NCI-H187 treated with DMSO at 0.1 percent for 48 hours (cell line): ENCODE measurements at places on chromosomes 5 and 9.
A peak's percentile ranks its signal among the peaks of the same experiment; 100 is the strongest.

DNA sequence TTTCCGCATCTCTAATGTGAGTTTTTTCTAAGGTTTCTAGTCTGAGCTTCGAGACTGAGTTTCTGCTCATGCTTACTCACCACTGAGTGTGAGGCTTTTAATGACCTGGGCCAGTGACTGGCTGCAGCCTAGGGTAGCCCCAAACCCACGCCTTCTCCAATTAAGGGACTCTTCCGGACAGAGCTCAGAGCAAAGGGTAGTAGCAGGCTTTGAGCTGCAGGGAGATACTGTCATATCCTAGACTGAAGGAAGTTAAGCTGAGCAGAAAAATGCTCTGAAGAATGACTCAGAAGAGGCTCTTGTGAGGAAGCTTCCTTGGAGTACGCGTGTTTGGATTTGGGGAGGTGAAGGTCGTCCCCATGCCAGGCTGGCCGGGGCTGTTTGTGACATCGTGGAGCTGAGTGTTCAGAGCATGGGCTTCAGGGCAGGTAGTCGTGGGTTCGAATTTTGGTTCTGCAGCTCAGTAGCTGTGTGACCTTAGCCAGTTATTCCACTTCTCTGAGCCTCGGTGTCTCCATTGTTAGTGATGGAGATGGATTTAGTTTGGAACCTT lies 3.5 kb downstream of the USP20 start:
- no peak for DNase-seq

DNA sequence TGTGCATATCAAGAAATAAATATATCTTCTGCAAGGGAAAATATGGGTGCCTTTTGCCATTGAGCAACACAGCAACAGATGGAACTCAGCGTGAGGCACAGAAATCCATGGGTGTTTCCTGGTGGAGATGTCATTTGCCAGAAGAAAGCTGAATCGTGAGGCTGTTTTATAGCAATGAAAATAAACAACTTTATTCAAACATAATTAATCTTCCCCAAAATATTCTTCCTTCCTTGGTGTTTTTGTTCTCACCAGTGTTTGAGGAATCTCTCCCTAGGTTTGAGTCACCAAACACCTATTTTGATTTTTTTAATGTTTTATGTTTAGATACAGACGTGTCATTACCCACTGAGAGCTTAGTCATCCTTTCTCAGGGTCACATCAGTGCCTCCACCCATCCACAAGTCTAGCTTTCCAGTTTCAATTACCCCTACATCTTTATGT lies 65.8 kb upstream of the PAPPA start:
- no peak for DNase-seq

DNA sequence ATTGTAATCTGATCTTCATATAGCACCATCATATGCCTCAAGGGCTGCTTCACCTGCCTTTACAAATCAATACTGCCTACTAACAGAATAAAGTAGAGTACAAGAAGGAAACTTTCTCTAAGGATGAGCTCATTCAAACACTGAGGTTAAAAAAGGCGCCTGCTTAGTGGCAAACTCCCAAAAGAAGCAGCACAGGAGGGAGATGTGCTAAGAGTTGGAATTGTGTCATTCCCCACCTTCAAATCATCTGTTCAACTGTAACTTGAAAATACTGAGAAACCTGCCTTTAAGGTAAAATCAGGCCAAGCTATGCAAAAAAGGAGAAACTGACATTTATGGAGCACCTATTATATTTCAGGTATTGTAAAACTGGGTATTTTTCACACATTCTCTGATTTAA lies 560.6 kb downstream of the PTPRD start:
- no peak for DNase-seq

- DNase-seq, result no peak
These were observed 421.7 kb downstream of the IRX2 start for GRCh38 chr5:2329741-2330140.

DNA sequence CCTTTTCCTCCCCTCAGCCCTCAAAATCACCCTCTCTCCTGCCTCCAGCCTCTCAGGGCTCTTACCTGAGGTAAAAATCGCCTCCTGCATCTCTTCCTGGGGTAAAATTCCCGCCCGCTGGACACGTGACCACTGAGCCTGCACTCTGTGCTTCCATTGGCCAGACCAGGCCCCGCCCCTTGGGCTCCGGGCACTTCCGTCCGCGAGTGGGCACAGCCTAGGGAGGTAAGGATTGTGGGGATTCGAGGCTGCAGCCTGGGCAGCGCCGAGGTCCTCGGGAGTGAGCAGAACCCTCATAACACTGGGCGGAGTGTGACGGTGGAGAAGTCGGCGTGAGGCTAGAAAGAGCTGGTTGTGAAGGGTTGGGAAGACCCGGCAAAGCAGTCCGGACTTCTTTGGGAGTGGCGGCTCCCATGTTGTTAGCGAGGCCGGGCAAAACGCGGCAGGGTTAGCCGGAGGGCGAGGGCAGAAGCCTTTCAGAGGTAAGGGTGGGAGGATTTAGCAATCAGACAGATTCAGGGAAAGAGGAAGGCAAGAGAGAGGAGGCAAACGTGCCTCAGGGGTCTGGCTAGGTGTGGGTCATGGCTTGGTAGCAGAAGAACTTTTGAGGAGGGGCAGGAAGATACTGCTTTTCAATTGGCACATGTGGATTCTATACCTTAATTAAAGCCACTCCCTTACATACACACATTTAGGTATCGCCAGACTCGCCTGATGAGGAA lies at the start of gene SHOC1:
Gene SHOC1 (minus strand): TSS at position 103 of the 722 bp plus-strand sequence. CDS start 3,519 bp downstream, outside the sequence.
- no peak for DNase-seq

- DNase-seq, result no peak
These were observed 23.6 kb downstream of the RASEF start for GRCh38 chr9:83039303-83039702.

GRCh38 chr9:135819905-135820304 lies 87.4 kb downstream of the CAMSAP1 start:
- no peak for DNase-seq

- no peak for DNase-seq
These were observed 80.7 kb downstream of the ANKRD55 start for GRCh38 chr5:56152437-56152836.

DNA sequence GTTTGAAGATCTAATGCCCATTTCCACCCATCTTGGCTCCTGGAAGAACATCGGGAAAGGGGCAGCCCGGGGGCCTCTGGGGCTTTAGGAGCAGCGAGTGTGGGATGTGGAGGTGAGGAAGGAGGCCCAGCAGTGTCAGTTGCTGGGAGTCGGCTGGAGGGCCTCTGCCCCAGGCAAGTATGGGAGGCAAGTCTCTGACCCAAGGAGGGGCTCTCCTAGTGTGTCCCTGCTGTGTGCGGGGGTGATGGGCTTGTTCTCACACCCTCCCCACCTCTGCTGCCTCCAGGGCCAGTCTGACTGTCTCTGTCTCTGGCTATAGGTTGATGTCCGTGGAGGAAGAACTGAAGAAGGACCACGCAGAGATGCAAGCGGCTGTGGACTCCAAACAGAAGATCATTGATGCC lies 129.7 kb downstream of the DAB2IP start:
- no peak for DNase-seq

DNA sequence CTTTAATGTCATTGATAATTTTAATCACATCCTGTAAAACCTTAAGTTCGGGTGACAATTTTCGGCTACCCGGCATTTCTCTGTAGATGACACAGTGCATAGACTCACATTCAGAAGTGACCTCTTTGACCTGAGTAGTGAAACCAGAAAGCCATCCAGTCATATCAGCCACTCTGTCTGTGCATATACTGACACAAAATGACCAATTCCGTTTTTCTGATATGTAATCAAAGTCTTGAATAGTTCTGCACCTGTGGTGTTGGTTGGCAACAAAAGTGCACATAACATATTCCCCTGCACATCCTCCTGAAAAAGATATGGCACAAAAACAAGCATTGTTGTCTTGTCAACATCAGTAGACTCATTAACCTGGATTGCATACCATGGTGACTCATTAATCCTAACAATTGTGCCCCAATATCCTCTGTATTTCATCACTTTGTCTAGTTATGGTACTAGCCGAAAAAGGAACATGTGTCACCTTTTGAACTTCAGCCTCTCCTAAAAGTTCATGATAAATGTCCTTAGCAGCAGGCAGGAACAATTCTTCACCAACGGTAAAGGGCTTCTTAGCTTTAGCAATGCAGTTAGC lies 4.6 kb upstream of the HNRNPA0 start:
- DNase-seq, result no peak

GRCh38 chr9:122382901-122383850 lies 12.4 kb downstream of the PTGS1 start:
- no peak for DNase-seq

GRCh38 chr5:61245936-61246335 lies 83.7 kb upstream of the SMIM15 start:
- DNase-seq, result no peak

GRCh38 chr5:168892618-168893186 lies 313.5 kb upstream of the PANK3 start:
- no peak for DNase-seq

DNA sequence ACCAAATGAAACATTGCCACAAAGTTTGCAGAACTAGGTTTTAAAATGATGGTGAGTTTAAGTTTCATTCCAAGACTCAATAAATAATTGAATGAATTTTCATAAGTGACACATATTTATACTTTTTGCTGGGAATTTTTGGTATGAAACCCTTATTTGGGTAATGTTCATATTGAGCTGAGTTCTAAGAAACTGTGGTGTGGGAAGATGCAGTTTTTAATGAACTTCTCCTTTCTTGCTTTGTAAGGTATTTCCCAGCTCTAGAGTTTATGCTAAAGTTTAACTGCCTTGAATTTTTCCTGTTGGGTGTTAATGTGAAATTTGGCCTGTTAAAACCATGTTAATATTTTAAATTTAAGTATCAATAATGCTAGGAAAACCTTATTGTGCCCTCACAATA lies 15.1 kb downstream of the RABGAP1 start:
- DNase-seq, result no peak

GRCh38 chr5:134432677-134433359 lies 21.1 kb upstream of the CDKN2AIPNL start:
- DNase-seq, result no peak

DNA sequence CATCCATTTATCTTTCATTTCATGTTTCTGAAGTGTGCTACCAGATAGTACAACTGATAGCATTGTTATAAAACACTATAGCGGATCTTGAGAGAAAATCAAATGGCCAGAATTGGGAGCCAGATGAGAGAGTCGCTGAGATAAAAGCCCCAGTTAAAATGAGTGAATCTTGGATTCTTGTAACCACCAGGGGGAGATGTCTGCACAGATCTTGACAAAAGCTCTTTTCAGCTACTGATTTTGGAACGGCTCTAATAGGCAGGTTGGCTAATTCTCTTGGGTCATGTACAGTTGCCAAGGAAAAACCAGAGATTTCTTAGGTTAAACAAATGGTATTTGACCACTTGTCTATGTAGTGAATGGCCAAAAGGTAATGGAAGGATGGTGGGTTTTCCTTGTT lies 21.7 kb downstream of the F2RL2 start:
- DNase-seq, result peak; percentile 2

- DNase-seq, result no peak
These were observed 30.8 kb downstream of the RASGRF2 start for GRCh38 chr5:80990971-80991370.

GRCh38 chr9:101115102-101115501 lies 86.6 kb downstream of the PLPPR1 start:
- no peak for DNase-seq

GRCh38 chr5:65791712-65792673 lies 70.0 kb downstream of the NLN start:
- no peak for DNase-seq

DNA sequence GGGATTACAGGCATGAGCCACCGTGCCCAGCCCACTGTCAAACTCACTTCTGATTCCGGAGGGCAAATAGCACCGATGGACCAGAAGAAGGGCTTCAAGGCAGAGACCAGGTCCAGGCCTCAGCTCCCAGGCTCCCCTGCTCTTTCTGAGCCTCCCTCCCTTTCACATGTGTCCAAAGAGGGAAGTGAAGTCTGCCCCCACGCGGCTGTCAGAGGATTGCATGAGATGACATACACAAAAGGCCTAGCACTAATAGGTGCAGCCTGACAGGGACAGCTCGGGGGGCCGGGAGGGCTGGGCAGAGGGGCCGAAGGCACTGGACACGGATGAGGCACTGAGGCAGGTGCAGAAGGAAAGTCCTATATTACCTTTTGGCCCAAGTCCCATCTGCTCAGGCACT lies 16.1 kb downstream of the FBP1 start:
- no peak for DNase-seq

GRCh38 chr9:83355024-83355444 lies 183.2 kb downstream of the FRMD3 start:
- no peak for DNase-seq

DNA sequence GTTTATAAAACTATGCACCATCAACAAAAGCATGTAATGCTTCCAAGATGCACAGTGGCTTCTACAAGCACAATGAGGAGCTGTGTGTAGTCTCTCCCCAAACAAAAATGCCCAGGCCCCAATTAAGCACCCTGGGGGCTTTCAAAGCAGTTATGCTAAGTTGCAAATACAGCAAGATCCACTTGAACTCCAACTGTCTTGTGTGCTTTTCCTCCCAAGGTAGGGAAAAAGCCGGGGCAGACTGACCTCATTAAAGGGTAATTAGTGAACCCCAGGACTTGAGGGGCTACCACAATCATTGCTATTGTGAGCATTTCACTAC lies 13.1 kb downstream of the ZNF608 start:
- DNase-seq, result no peak

- DNase-seq, result no peak
These were observed 27.7 kb downstream of the PCDHB15 start for GRCh38 chr5:141272906-141273305.

- no peak for DNase-seq
These were observed 312.8 kb downstream of the TLE4 start for GRCh38 chr9:79884546-79884945.

DNA sequence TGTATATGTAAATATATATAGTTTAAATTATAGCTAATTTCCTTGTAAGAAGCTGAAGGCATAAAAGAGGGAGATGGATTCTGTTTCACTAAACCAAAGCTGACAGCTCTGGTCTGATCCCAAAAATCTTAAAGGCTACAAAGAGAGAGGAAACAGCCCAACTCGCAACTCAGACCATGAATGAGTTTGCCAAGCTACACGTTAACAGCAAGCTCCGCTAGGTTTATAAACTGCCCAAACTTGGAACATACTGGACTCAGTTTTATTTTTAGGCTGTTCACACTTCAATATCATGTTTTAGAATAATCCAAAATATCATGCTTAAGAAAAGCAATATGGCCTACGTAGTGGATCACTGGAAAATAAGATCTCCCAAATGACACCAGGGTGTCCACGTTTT lies 318.3 kb upstream of the RPS23 start:
- DNase-seq, result no peak

GRCh38 chr5:21254161-21254560 lies 1266.2 kb upstream of the CDH18 start:
- DNase-seq, result no peak

- no peak for DNase-seq
These were observed 87.1 kb upstream of the MVB12B start for GRCh38 chr9:126239515-126239914.

- DNase-seq, result no peak
These were observed 153.0 kb upstream of the SMIM23 start for GRCh38 chr5:171632616-171633015.

GRCh38 chr9:23447166-23447565 lies 378.9 kb downstream of the ELAVL2 start:
- no peak for DNase-seq
